ENCODE measurements at places on chromosomes 1 and 21.

GRCh38 chr1:193105821-193106177 lies 585 bp upstream of the GLRX2 start:
- DNase-seq, result no peak

- no peak for DNase-seq
Measured at GRCh38 chr1:12851779-12852178, 3.3 kb upstream of the HNRNPCL1 start.

GRCh38 chr1:234372011-234372757 lies 1.1 kb upstream of the COA6 start:
- no peak for DNase-seq

GRCh38 chr1:114032271-114033215 lies 53.3 kb downstream of the OLFML3 start:
- no peak for DNase-seq

DNA sequence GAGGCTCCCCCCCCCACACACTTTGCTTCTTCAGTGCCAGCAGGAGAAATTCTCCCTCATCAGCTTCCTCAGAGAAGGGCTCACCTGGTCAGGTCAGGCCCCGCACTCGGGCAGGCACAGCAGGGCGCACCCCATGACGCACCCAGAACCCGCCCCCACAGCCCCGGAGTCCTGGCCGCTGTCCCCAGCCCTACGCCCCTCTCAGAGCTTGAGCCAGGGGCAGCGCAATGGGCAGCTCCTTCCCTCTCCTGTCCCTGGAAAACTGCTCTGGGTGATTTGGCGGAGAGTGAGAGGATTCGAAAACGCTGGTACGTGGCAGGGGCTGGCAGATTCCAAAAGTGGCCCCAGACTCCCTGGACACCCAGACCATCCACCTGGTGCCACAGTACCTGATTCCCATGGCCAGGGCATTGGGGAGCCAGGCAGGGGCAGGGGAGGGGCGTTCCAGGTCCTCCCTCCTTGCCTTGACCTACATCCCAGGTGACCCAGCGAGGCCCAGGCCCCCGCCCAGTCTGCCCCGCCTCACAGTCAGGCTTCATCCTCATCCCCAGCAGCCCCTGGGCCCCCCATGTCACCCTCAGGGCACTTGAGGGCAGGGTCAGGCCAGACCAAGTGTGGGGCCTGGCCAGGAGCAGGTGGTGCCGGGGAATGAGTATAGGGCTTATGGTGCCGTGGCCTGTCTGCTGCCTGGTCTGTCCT lies 23.7 kb downstream of the RRP1 start:
- DNase-seq, result no peak

DNA sequence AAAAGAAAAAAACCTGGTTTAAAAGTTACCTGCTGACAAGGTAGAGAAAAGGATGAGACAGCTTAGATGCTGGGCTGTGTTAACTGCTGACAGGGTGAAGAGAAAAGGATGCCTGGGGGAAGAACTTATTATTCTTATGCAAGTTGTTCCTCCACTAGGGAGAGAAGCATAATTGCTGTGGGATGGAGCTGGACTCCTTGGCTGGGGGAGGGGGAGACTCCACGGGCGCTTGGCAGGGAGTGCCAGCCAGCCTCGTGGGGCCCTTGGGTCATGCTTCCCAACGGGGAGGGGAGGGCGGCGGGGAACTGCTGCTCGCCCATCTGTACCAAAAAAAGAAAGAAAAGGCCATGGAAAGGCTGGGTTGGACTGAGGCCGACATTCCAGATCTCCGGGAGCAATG lies 47.2 kb downstream of the SYCP1 start:
- no peak for DNase-seq

DNA sequence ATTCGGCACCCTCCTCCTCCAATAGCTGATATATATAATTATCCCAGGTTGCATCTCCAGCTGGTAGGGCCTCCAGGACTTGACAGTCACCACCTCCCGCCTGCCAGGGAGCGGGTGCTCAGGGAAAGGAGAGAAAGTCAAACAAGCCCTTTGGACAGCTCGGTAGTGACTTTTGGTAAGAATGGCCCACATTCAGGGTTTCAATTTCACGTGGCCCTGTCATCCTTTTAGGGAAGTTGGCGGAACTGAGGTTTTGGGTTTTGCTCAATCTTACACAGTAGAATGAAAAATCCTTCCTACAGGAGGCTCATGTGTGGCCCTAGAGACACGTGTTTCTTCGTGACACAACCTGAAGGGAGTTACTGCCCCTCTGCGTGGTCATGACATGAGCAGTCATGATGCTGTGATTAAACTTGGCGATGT lies 44.2 kb downstream of the CAPN8 start:
- no peak for DNase-seq

DNA sequence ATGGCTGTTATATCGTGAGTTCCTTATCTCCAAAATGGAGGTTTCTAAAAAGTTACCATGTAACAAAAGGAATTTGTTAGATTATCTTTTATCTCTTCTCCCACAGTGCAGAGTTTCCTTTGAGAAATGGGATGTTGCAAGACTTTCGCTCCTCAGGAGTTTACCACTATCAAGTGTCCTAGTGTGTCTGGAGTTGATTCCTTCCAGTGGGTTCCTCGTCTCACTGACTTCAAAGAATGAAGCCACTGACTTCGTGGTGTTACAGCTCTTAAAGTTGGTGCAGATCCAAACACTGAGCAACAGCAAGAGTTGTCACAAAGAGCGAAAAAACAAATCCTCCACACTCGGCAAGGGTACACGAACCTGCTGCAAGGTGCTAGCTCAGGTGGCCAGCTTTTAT lies 37.0 kb downstream of the SPAG17 start:
- DNase-seq, result no peak

DNA sequence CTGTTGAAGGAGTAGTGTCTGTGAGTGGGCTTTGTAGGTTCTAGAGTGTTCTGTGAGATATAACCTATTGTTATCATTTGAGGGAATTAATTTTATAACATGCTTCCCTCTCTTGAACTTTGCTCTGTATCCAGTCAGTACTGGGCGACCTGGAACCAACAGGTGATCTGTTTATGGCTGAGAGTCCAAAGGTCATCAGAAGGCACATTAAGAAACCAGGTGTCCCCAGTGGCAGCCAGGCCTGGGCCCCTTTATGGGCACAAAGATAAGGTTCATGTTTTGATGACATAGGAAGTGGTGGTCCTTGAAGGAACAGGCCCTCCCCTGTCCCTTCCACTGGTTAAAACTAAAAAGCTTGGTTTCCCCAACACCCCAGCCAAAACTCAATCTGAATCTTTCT lies 61.1 kb downstream of the FHAD1 start:
- DNase-seq, result no peak

DNA sequence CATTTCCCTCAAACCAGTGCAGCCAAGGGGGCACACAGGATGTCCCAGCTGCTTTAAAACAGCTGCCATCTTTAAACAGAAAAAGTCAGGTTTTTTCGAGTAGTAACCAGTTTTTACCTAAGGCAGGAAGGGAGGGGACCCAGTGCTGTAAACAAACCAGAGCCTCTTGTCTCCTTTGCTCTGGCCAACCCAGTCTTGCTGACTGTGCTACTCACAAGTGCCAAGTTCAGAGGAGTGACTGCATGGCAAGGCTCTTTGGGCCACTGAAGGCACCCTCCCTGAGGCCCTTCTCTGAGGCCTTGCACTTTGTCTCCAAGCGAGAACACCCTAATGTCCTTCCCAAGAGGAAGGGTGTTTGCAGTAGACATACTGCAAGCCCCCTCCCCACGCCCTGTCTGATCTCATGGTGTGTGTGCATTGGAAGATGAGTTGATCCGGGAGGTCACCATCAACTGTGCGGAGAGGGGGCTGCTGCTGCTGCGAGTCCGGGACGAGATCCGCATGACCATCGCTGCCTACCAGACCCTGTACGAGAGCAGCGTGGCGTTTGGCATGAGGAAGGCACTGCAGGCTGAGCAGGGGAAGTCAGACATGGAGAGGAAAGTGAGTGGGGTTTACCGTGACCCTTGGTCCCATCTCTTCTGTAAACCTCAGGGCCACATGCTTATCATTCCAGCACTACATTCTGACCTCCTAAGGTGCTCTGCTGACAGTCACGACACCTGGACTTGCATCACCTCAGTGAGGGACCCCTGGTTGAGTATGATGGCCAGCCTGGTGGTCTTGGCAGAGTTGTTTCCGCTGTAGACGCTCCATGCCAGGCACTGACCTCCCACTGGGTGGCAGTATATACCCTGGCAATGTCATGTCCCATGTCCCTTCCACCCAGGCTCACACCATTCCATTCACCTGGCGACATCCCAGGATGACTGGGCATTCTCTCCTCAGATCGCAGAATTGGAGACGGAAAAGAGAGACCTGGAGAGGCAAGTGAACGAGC lies 4.7 kb downstream of the DNALI1 start:
- no peak for DNase-seq
